ENCODE measurements at places on chromosomes 13 and 19.

DNA sequence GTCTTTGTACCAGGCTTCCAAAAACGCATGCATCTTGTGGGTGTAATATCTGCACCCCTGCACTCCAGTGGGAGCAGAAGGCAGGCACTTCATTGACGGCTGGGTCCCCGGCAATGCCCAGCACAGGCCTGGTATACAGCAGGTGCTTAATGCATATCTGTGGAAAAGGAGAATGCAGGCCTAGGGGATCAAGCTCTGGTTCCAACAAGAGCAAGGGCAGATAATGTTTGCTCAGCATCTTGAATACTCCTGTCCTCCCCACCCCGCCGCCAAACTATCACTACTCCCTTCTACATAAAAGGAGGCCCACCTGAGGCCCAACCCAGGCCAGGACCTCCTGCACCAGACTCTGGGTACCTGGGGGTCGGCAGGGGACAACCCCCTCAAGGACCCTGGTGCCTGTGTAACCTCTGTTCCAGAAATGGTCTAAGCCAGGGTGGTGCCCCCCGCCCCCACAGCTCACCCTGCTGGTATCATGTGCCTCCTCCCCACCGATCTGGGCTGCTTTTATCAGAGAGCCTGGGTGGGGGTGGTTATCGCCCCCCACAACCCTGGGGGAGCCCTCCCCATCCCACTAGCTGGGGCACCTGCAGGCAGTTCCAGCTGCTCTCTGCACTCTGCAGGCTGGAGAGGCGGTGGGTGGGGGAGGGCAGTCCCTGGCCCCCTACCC, 4.8 kb downstream of the KLF16 start:
- no peak for DNase-seq

- DNase-seq: no peak
Measured at GRCh38 chr13:92649140-92649813, 577.3 kb upstream of the GPC6 start.

- no peak for DNase-seq
Measured at GRCh38 chr19:8663920-8664670, 33.7 kb downstream of the NFILZ start.

DNA sequence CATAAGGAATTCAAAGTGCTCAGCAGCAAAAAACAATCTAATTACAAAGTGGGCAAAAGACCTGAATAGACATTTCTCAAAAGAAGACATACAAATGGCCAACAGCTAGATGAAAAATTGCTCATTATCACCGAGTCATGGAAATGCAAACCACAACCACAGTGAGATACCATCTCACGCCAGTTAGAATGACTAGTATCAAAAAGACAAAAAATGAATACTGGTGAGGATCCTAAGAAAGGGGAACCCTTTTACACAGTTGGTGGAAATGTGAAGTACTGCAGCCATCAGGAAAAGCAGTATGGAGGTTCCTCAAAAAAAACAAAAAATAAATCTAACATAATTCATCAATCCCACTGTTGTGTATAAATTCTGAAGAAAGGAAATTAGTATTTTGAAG, 1206.1 kb downstream of the EFNB2 start:
- no peak for DNase-seq

- no peak for DNase-seq
Measured at GRCh38 chr13:109818886-109819285, 32.5 kb upstream of the IRS2 start.

Measured in stimulated activated CD8-positive, alpha-beta memory T cell treated with anti-CD3 and anti-CD28 coated beads, Interleukin-4, amount 100 ng/mL, for 4 hours (primary cell).